ENCODE measurements at places on chromosomes 4 and X.

GRCh38 chr4:182906786-182907185 is 10.4 kb downstream of the DCTD start:
- DNase-seq: no peak

GRCh38 chr4:121114756-121115155 is 42.4 kb upstream of the NDNF start:
- DNase-seq: no peak

GRCh38 chrX:107849747-107850421 is 24.2 kb downstream of the MID2 start:
- DNase-seq: no peak

- DNase-seq: no peak
These were observed 64.0 kb upstream of the RHOH start for GRCh38 chr4:40132816-40133215.

- no peak for DNase-seq
These were observed 134.2 kb upstream of the SH3RF1 start for GRCh38 chr4:169404960-169405359.
